NCI-H1694 treated with DMSO at 0.1 percent for 48 hours (cell line): ENCODE measurements at places on chromosomes 3 and 15.

DNA sequence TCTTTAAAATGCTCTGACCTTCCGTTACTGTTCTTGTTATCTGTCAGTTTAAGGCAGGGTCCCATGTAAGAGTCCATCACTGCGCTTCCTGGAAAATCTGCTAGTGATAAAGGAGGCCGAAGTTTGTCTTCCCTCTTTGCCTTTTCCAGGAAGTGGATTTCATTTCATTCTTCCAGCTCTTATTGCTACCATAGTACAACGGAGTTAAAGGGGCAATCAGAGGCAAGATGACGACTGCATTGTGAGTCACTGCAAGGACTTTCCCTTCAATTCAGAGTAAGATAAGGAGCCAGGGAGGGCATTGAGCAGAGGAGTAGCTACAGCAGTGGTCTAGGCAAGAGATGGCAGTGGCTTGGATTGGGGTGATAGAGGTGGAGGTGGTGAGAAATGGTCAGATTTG is 17.2 kb upstream of the DET1 start:
- DNase-seq = no peak

DNA sequence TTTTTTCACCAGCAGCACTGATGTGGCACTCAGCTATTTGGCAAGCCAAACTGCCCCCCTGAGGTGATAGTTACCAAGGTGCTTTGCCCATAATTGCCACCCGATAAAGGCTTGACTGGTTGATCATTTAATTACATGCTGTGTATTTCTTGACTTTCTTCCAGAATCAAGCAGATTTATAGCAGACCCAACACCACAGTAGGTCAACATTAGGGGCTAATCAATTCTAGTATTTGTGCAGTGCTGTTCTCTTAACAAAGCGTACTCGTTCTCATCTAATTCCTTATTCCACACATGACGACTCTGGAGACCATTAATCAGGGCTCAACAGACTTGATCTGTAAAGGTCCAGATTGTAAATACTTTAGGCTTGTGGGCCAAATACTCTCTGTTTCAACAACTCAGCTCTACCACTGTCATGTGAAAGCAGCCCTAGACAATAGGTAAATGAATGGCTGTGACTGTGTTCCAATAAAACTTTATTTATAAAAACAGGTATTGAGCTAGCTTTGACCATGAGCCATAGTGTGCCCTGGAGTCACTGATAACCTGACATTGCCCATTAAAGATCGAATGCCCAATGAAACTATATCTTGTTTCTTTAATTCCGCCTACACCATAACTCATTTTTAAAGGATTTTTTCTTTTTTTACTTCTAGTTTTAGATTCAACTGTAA is 119.1 kb upstream of the TMC3 start:
- DNase-seq = peak; percentile 47

- DNase-seq = no peak
These were observed 11.1 kb downstream of the SERP1 start for GRCh38 chr3:150535204-150535603.

DNA sequence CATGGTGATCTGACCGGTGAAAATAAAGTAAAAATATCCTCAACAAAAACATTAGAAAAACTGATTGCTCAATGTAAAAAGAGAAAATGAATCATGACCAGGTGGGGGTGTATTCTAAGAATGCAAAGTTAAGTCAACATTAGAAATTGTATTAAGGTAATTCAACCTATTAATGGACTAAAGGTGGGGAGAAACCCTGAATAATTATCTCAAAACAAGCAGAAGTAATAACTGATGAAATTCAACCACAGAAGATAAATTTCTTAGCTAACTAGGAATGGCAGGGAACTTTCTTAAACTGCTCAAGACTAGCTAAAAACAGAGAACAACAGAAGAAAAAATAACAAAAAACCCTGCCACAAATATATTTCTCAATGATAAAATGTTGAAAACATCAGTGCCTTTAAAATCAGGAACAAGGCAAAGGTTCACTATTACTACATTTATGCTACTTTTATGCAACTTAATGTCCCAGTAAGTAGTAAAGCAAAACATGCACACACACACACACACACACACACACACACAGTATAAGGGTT is 204.4 kb upstream of the THBS1 start:
- DNase-seq = no peak
